Cardiac muscle cell (in vitro differentiated cells and primary cell): ENCODE measurements at places on chromosomes 7 and 10.
A peak's percentile ranks its signal among the peaks of the same experiment; 100 is the strongest.

GRCh38 chr10:42960491-42960990 lies 116.3 kb upstream of the RET start:
- no peaks in the 10 kb centered on the region for H3K27me3 ChIP-seq
- H3K4me3 ChIP-seq, result no peak overlapping the region
- H3K4me1 ChIP-seq, result no peaks in the 10 kb centered on the region

DNA sequence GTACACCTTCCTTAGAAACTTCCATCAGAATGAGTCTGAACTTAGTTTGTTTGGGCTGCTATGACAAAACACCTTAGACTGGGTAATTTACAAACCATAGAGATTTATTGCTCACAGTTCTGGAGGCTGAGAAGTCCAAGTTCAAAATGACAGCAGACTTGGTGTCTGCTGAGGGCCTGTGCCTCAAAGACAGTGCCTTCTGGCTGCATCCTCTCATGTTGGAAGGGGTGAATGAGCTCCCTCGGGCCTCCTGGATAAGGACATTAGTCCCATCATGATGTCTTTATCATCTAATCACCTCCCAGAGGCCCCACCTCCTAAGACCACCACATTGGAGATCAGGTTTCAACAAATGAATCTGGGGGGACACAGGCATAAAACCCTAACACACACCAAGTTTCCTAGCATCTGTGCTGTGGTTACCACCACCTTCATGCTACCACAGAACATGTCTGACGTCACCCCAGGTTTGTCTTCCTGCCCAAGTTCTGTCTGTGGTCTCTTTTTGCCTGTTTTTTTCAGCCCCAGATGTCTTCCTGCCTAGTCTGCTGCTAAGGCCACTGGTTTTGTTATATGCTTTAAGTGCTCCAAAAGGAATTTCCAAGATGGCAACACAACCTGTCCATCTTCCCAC lies 150.9 kb upstream of the COBL start:
- H3K36me3 ChIP-seq, result no peaks in the 10 kb centered on the region
- H3K4me1 ChIP-seq, result no peaks in the 10 kb centered on the region
- H3K27ac ChIP-seq, result no peak overlapping the region
- H3K4me3 ChIP-seq, result no peak overlapping the region
- DNase-seq, result no peak

DNA sequence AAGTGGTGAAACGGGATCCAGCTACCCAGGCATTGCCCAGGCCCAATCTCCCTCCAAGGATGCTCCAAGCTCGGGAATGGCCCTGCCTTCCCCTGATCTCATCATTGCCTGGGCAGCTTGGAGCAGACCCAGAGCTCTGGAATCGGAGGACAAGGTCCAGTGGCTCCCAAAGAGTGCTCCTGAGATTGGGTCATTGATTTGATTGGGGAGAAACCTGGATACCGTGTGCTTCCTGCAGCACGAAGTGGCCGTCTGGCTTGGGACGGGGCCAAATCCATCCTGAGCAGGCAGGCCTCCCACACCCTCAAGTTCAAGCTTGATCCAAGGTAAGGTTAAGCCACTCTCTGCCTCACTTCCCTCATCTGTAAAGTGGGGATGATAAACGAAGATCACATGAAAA lies 69.9 kb downstream of the OAT start:
- DNase-seq, result no peak
- H3K27me3 ChIP-seq, result no peaks in the 10 kb centered on the region
- H3K36me3 ChIP-seq, result no peaks in the 10 kb centered on the region
- no peaks in the 10 kb centered on the region for H3K4me1 ChIP-seq
- no peak overlapping the region for H3K27ac ChIP-seq
- H3K4me3 ChIP-seq, result no peak overlapping the region

- H3K4me1 ChIP-seq, result no peaks in the 10 kb centered on the region
- no peak overlapping the region for H3K27ac ChIP-seq
- H3K27me3 ChIP-seq, result no peaks in the 10 kb centered on the region
- no peak overlapping the region for H3K4me3 ChIP-seq
- H3K36me3 ChIP-seq, result peaks cover 5% of the 10 kb centered on the region
- peak; percentile 80 for DNase-seq
Observed at GRCh38 chr7:105487579-105488571, 34.2 kb downstream of the PUS7 start.

DNA sequence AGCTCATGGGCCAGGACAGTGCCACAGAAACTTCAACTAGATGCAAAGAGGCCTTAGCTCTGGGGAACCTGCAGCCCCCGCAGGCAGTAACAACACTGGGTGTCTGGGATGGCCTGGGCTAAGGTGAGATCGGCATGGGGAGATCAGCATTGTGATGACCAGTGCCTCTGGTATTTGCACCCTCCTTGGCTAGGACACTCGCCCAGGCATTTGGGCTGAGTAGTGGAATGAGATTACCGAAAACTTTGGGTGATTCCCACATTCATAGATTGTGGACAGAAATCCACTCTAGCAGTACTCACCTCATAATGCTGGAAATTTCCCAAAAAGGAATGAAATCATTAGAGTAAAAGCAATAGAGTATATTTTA lies 70.6 kb upstream of the ZMIZ2 start:
- no peaks in the 10 kb centered on the region for H3K27me3 ChIP-seq
- no peak for DNase-seq
- peaks cover 44% of the 10 kb centered on the region for H3K36me3 ChIP-seq
- H3K4me1 ChIP-seq, result no peaks in the 10 kb centered on the region
- H3K27ac ChIP-seq, result peak overlapping the region; percentile 56

DNA sequence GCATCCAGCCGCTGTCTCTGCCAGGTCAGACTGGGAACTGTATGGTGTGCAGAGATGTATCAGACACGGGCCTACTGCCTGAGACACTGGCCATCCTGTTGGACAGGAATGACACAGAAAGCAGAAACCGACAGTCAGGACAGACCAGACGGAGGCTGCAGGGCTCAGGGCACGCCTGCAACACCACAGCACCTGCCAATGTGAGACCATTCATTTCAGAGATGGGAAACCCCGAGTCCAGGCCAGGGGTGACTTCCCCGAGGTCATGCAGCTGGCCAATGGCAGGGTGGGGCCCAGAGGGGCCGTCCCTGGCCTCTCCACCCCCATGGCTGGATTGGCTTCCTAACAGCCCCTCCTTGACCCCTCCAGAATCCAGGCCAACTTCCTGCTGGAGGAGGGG lies 34.7 kb downstream of the GRID1 start:
- H3K27ac ChIP-seq, result no peak overlapping the region
- no peaks in the 10 kb centered on the region for H3K4me1 ChIP-seq
- no peak for DNase-seq
- H3K36me3 ChIP-seq, result no peaks in the 10 kb centered on the region
- no peaks in the 10 kb centered on the region for H3K27me3 ChIP-seq

GRCh38 chr10:12353399-12354242 lies 4.3 kb downstream of the CAMK1D start:
- H3K4me1 ChIP-seq, result no peaks in the 10 kb centered on the region
- no peak overlapping the region for H3K27ac ChIP-seq
- no peak for DNase-seq
- H3K36me3 ChIP-seq, result no peaks in the 10 kb centered on the region
- H3K27me3 ChIP-seq, result peaks cover 26% of the 10 kb centered on the region

- no peak for DNase-seq
- H3K27me3 ChIP-seq, result no peaks in the 10 kb centered on the region
- H3K27ac ChIP-seq, result no peak overlapping the region
- no peaks in the 10 kb centered on the region for H3K36me3 ChIP-seq
Observed at GRCh38 chr7:80318081-80318480, 183.4 kb downstream of the GNAI1 start.

DNA sequence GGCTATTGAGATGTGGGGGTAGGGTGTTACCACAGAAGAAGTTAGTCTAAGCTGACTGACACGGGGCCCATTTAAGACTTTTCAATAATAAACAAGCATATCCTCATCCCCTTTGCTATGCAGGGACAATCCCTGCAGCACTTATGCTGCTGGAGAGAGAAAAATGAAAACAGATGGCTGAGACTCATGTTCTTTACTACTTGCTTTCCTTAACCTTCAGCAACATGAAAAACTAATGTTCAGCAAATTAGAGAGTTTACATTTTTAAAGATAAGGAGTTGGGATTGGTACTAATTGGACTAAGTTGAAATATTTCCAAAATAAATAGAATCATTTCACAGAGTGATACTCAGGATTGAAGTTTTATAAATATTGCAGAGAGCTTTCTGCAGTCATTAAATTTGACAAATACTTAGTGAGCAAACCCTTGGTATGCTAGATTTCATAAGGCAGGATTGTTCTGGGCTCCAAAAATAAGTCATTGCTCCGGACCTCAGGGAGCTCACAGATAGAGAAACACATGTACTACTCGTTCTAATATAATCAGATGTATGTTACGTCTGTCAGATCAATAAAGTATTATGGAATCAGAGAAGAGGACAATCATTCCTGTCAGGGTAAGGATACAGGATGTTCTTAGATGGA lies 147.1 kb upstream of the LRRN3 start:
- peaks cover 21% of the 10 kb centered on the region for H3K4me1 ChIP-seq
- H3K4me3 ChIP-seq, result no peak overlapping the region
- DNase-seq, result no peak
- H3K27me3 ChIP-seq, result no peaks in the 10 kb centered on the region

- no peaks in the 10 kb centered on the region for H3K27me3 ChIP-seq
- no peaks in the 10 kb centered on the region for H3K4me1 ChIP-seq
- no peaks in the 10 kb centered on the region for H3K36me3 ChIP-seq
- no peak overlapping the region for H3K27ac ChIP-seq
- no peak for DNase-seq
Observed at GRCh38 chr7:139054101-139054500, 18.3 kb upstream of the ZC3HAV1L start.

DNA sequence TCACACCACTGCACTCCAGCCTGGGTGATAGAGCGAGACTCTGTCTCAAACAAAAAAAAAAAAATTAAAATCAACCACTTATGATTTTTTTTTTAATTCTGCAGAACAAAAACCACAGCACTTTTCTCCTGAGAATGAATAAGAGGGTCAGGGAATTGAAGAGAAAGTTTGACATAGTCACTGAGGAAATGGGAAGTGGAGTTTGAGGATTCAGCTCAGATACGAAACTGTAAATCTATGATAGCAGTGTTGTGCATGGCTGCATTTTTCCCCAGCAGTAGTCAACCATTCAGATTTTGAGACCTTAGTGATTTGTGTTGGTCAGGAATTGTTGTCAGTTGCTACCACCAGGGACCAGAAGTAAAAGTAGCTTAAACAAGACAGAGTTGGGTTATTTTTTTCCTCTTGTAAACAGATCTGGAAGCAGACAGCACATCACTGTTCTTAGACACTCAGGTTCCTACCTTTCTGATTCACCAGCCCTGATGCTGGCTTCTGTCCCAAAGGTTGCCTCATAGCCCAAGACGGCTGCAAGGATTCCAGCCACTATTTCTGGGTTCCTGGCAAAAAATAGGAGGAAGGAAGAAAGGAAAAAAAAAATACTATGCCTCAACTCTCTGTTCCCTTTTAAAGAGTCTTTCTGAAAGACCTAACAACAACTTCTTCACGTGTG lies 20.1 kb downstream of the PILRA start:
- no peak overlapping the region for H3K27ac ChIP-seq
- H3K27me3 ChIP-seq, result no peaks in the 10 kb centered on the region
- no peaks in the 10 kb centered on the region for H3K36me3 ChIP-seq
- no peaks in the 10 kb centered on the region for H3K4me1 ChIP-seq

- H3K4me1 ChIP-seq, result peaks cover 31% of the 10 kb centered on the region
- no peak overlapping the region for H3K4me3 ChIP-seq
- H3K27me3 ChIP-seq, result no peaks in the 10 kb centered on the region
Observed at GRCh38 chr10:104028146-104028545, 57.5 kb downstream of the COL17A1 start.

DNA sequence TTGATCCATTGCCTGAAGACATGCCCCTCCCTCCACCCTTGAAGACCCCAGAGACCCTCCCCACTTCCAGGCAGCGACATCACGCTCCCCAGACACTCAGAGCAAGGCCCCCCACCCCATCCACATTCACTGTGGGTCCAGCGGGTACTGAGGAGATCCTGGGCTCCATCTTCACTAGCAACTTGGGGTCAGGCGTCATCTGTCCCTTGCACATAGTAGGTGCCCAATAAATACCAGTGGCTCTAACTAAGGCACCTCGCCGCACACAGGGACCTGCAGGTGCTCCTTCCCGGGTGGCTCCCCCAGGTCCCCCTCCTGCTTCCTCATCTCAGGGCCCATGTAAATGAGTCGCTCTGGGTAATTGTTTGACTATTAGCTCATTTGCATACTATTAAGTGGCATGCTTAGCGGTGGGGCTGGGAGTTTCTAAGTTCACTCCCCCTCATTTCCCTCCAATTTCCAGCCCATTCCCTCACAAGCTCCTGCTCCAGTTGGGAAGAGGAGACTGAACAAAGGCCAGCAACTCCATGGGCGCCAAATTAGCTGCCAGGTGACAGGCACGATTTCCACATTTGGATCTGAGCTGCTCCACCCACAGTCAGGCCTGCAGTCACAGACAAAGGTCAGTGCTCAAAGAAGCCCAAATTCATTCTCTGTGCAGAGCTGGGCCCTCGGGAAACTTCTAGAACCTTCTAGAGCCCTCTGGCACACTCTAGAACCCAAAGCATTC lies 29.7 kb downstream of the EBF3 start:
- H3K27me3 ChIP-seq, result no peaks in the 10 kb centered on the region
- no peak overlapping the region for H3K27ac ChIP-seq
- DNase-seq, result no peak
- H3K4me3 ChIP-seq, result no peak overlapping the region
